Stimulated activated naive CD4-positive, alpha-beta T cell (primary cell): ENCODE measurements at places on chromosomes 13 and 19.

GRCh38 chr13:46992383-46992952 is 95.6 kb upstream of the HTR2A start:
- DNase-seq = no peak

DNA sequence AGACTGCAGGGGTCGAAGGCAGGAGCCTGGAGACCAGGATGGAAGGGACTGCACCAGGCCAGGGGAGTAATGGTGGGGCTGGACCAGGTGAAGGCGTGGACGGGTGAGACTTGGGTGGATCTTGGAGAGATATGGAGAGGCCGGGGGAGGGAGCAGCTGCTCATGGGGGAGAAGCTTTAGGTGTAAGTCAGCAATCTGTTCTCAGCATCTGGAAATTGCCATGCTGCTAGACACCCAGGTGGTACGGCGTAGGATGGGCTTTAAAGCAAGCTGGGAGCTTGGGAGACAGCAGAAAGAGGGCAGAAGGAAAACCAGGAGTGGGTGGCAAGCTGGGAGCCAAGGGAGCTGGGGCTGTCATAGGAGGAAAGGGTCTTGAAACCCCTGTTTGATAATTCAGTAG is 3.0 kb downstream of the CERS4 start:
- no peak for DNase-seq

DNA sequence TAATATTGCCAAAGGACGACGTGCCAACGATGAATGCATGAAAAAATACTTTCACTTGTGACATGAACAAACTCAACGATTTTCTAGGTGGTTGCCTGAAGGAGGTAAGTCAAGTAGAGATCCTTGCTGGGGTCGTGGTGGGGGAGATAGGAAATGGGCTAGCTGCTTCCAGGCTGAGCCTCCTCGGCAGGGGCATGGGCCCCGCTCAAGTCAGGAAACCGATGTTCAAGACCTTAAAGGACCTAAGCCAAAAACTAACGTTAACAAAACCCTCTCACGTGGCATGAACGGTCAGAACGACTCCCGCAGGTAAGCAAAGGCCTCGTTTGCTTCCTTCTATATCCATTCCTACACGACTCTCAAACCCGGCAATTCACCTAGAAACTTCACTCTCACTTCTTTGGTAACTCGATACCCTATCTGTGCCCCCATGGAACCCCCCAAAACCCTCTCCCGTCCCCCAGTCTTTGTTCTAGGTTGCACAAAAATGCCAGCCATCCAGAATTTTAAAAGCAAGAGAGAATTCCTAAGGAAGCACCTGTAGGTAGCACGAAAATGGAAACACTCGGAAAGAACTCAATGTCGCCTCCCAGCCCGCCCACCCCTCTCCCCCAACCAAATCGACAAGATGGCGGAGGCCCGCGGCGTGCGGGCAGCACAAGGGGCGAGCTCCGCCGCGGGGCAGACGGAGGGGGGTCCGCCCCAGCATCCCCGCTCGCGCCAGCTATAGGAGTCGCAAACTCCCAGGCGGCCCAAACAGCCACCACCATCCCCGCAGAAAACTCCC is 13.6 kb downstream of the ACP4 start:
- DNase-seq = no peak

DNA sequence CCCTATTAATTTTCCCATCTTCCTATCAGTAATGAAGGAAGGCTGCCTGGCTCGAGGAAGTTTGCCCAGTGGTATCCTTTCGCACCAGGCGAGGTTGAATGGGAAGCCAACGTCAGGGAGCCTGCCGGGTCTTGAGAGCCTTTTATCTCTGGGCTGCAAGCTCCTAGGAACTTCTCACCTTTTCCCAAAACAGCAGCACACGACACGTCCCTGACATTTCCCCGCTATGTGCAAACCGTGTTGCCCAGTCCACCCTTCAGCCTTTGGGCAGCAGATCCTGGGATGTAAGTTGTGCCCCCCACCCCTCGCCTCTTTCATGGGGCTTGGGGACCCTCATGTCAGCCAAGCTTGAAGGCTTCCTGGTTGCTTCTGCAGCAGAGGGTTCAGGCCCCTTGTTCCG is 179.1 kb downstream of the ZNF536 start:
- no peak for DNase-seq

DNA sequence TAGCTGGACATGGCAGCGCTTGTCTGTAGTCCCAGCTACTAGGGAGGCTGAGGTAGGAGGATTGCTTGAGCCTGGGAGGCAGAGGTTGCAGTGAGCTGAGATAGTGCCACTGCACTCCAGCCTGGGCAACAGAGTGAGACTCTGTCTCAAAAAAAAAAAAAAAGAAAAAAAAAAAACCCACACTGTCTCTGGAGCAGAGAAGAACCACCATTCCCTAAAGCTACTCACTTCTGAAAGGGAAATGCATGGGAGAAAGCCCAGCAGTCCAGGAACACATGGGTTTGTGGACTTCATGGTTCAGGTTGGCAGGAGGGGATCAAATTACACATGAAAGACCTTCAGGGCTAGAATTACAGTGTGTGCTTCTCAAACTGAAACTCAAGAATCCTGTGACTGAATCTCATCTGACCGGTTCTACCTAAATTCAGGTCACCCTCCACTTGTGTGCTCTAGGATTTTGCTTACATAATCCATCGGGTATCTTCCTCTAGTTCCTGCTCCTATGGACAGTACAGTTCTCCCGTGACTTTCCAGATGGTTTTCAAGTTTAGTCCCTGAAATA is 30.2 kb upstream of the CPB2 start:
- no peak for DNase-seq

GRCh38 chr19:39969681-39970424 is 1.1 kb upstream of the PSMC4 start:
- DNase-seq = no peak

DNA sequence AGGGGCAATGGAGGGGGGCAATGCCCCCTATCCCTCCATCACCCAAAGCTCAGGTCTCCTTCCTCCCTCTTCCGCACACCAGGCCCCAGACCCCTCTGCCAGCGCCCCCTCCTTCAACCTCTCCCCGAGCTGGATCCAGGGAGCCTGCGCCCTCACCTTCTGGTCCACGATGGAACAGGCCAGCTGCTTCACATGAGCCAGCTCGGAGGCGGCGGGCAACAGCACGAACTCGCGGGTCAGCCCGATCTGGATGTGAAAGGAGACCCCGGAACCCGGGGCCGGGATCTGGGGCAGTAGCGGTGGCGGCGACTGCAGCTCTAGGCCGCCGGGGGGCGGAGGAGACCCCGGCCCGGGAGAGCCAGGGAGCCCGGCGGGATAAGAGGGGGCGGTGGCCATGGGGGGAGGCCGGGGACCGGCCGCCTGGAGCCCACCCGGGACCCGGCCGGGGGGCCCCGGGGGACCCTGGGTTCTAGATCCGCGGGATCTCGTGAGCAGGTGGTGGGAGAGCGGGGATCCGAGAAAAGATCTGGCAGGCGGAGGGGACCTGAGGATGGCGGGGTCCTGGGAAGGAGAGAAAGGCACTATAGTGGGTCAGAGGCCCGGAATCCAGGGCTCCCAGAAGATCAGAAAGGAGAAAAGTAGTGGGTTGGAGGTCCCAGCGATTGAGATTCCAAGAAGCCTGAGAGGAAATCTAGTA is 791 bp downstream of the PRKD2 start:
- no peak for DNase-seq

GRCh38 chr19:28485292-28485691 is 727.7 kb downstream of the UQCRFS1 start:
- DNase-seq = no peak

- no peak for DNase-seq
Observed at GRCh38 chr19:47704024-47704423, 9.2 kb upstream of the EHD2 start.

DNA sequence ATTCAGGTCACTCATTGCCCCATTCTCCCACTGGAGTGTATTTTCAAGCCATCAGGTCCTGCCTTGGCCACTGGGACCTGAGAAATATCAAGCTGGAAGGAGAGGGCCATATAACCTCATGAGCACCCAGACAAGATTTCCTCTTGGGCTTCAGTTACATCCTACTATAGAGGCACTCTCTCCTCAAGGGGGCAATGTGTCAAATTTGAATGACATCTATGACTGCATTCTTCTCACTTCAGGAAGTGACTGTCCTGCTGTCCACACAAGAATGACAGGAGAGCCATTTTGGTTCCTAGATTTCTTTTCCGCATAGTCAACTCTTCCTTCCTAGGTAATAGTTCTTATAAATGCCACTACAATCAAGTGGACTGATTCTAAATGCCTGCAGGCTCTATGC is 416.2 kb downstream of the DIAPH3 start:
- no peak for DNase-seq

GRCh38 chr19:43607238-43608205 is 4.4 kb upstream of the SRRM5 start:
- no peak for DNase-seq

DNA sequence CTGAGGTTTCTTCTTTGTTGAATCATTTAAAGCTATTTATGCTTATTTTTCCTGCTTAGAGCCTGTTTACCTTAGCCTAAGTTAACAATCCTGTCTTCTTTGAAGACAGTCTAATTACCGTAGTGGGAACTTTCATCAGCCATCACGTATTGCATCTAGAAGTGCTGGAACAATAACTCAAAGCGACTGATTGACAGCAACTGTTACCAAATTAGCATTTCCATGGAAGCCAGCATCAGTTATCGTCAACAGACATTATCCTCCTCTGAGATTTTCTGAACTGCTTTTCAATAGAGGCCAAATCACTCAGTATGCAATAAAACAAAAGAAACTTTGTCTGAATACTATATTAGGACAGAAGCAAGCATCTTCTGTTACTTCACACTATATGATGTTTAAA is 433.3 kb upstream of the SLITRK1 start:
- DNase-seq = no peak

- DNase-seq = no peak
Observed at GRCh38 chr13:48775285-48775684, 121.6 kb downstream of the CYSLTR2 start.

- no peak for DNase-seq
Observed at GRCh38 chr13:59755632-59756290, 408.0 kb downstream of the DIAPH3 start.

DNA sequence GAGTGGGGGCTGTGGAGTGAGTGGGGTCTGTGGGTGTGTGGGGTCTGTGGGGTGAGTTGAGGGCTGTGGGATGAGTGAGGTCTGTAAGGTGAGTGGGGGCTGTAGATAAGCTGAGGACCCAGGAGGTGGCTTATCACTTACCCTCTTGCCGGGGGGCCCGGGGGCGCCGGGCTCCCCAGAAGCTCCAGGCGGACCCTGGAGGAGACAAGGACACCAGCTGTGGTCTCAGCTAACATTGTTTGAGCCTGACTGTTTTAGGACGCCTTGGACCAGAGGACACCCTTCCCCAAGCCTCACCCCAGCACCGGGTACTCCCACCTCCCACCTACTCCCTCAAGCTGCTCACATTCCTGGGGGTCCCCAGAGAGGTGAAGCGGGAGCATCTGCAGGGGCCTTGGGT is 34.2 kb upstream of the OLFM2 start:
- no peak for DNase-seq

DNA sequence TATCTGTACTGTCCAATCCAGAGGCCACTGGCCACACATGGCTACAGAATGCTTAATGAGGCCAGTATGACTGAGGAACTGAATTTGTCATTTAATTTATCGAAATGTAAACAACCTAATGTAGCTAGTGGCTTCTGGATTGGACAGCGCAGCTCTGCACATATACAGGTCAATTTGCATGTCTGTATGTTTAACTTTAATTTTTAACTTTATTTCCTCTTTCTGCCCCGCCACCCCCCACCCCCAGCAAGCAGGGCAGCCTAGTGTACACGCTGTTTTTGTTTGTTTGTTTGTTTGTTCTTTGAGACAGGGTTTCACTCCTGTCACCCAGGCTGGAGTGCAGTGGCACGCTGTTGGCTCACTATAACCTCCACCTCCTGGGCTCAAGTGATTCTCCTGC is 15.5 kb downstream of the ZSWIM9 start:
- no peak for DNase-seq

DNA sequence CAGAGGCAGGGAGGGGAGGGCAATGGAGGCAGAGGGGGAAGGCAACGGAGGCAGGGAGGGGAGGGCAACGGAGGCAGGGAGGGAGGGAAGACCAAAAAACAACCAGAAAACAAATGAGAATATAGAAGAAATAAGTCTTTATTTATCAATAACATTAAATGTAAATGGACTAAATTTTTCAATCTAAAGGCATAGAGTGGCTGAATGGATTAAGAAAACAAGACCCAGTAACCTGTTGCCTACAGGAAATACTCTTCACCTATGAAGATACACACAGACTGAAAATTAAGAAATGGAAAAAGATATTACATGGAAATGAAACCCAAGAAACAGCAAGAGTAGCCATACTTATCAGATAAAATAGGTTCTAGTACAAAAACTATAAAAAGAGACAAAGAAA is 536.3 kb downstream of the TBC1D4 start:
- DNase-seq = no peak

DNA sequence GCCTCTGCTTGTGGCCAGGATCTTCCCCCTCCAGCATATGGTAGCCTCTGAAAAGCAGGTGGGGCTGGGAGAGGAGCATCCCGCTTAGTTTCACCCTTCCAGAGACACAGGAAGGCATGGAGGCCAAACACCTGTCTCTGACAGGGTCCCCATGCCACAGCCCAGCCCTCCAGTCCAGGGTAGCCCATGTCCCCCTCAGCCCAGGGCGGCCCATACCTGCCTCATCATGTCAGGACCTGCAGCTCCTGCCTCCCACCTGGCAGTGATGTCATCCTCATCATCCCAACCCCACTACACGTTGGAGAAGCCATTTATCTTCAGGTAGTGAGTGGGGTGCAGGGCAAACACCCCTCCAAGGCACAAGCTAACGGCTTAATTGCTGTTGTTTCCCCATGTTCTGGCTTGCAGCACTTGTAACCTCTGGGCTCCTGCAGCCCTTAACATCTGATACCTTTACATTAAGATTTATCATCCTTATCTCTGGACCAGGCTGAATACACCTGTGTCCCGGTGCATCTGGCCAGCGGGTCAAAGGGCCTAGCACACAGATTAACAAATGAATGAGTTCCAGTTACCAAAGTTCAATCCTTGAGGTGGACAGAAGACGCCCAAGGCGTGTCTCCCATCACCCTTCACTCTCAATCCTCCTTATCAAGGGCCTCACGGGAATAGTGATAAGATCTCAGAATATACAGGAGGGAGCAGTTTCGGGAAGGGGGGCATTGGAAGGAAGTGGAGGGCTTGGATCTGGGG is 22.2 kb downstream of the ZNF175 start:
- no peak for DNase-seq
